ENCODE measurements at places on chromosomes 2 and 18. TPM values are rescaled to one million over a fixed set of nuclear protein-coding genes. Genes with fewer than 3 reads are reported as not detected.

DNA sequence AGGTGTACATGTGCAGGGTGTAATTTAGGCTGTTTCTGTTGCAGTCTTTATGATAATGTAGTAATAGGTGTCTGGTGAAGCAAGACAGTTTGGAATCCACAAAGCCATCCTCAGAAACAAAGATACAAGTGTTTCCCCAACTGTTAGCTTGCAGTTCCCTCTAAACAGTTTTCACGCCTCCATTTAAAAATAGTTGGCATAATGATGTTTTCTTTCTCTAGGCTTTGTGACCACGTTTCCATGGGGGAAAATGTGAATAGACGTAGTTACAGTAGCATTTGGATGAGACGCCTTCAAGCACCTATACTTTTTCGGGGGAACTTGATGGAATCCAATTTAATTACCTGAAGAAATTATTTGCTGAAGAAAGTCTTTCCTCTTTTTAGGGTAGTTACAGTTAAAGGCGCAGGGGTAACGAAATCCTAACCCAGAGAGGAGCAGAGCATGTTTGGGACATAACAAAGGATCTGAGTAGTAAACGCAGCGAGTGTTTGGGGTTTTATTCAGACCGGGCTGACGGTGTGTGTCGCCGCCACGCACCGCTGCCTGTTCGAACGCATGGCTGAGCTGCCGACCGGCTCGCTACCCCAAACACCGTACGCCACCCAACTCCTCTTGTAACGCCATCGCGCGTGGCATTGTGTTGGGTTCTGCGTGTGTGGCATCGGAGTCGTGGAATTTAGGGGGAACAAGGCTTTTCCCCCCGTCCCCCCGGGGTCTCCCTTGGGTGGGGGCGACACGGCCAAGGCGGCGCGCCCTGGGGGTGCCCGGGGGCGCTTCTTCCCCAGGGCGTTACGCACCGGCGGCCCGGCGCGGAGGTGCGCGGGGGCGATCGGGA lies 681 bp upstream of the NRP2 start:
- DNase-seq: no peak

DNA sequence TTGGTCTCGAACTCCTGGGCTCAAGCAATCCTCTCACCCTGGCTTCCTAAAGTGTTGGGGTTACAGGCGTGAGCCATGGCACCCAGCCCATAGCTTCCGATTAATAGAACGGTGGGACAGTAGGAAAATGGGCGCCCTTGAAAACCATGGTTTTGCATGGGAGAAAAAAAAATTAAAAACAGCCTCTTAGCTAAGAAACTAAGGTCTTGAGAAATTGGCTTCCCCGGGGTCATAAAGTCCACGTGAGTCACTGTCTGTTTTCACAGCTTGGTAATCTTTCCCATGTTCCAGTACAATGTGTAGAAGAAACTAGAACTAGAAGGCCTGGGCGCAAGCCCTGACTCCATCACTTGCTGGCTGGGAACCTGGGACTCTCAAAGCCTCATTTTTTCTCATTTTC lies 20.7 kb downstream of the B3GNT2 start:
- DNase-seq: no peak

The NGEF gene
- total RNA-seq: 52.2 TPM

DNA sequence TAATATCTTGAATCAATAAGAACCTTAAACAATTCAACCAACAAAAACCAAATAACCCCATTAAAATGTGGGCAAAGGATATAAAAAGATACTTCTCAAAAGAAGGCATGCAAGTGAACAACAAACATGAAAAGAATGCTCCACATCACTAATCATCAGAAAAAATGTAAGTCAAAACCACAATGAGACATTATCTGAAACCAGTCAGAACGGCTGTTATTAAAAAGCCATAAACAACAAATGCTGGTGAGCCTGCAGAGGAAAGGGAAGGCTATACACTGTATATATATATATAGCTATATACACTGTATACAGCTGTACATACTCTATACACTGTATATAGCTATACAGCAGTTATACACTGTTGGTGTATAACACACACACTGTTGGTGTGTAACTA lies 47.8 kb upstream of the GALNT13 start:
- DNase-seq: no peak

GRCh38 chr2:95669441-95669991 lies 77.7 kb downstream of the TRIM43 start:
- DNase-seq: no peak

DNA sequence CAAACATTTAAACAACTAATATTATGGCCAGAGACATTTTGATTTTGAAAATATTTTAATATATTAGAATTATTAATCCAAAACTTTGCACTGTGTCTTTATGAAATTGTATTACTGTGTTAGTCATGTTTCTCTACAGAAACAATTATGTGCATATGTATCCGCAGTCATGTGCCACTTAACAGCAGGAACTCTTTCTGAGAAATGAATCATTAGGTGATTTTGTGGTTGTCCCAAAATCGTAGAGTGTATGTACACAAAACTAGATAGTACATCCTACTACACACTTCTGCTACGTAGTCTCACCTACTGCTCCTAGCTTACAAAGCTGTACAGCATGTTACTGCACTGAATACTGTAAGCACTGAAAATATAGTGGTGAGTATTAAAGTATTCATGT lies 479.2 kb upstream of the DSEL start:
- DNase-seq: no peak

The ABHD1 gene
- total RNA-seq: not detected

The FTCDNL1 gene
- 5.2 TPM for total RNA-seq

The ACOXL gene
- total RNA-seq: 10.7 TPM

DNA sequence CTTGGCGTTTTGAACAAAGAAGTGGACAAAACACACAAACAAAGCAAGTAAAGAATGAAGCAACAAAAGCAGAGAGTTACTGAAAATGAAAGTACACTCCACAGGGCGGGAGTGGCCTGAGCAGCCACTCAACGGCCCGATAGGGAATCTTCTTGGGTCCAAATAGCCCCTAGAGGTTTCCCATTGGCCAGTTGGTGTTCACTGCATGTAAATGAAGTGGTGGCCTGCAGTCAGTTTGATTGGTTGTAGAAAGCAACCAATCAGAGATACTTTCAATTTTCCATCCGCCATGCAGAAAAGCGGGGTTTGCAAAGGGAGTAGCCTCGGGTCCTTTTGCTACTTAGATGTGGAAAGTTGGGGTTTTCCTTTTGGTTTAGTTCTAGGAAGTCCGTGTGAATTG lies 31.6 kb downstream of the CYBRD1 start:
- DNase-seq: peak; percentile 71

DNA sequence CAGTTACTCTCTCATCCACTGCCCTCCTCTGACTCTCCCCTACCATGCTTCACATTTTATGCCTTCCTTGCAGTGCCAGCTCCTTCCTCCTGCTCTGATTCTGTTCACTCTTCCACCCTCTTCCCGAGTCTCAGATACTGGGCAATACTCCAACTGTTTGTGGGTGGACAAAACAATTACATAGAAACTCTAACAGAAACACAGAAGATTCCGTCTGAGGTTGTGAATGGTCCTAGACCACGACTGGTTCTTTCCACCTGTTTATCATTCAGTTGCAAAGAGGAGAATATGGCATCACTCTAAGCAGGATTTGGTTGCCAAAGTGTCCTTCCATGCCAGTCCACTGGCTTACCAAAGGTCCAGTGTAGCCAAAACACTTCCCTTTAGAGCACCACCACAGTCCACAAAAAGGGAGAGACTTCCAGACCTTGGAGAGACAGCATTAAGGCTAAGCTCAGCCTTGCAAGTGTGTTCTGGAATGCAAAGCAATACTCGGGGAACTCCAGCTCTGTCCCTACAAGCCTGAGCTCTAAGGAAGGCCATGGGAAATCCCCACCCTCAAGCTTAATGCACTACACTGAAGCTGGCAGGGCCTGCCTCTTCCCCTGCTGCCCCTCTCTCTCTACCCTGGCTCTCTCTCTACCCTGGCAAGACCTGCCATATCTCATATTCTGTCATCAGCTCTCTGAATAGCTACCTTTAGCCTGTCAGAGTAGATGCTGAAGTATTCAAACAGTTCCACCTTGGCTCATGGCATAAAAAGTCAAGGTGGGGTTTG lies 33.6 kb upstream of the RND3 start:
- no peak for DNase-seq

The KCNJ13 gene
- not detected for total RNA-seq

GRCh38 chr2:34652636-34653035 lies 1053.5 kb upstream of the FAM98A start:
- no peak for DNase-seq

The SLC8A1 gene
- 13.5 TPM for total RNA-seq

DNA sequence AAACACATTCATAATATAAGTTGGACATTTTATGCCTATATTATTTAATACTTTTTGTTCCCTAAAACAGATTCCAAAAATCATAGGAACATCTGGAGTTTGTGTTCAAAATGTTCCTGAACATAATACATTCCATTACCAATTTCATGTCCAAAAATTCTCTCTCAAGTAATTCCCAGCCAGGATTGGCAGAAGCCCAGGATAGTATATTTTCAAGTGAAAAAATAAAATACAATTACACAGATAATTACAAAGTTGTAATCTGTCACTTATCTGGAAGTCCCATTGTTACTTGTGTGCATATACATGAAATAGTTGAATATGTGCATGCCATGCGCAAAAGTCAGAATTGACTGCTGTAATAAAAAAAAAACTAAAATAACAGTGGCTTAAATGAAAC lies 5.2 kb upstream of the SCN7A start:
- no peak for DNase-seq

GRCh38 chr18:48098007-48098406 lies 167.5 kb upstream of the SMAD2 start:
- DNase-seq: no peak

DNA sequence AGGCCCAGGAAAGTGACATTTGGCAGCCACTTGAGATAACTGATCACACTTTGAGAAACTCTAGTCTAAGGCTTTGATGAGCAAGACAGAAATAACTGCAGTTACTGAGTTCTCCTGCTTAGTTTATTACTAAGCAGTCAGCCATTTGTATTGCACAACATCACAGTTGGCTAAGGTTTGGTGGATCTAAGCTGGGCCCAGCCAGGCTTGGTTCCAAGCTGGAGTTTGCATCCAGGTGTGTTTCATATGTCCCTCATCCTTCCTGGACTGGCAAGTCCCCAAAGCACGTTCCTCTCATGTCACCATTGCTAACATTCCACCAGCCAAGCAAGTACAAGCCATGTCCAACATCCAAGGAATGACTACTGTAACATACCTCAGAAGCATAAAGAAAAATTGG lies 71.3 kb upstream of the ZNF532 start:
- peak; percentile 14 for DNase-seq

The OR6B2 gene
- total RNA-seq: not detected

The THADA gene
- total RNA-seq: 30.5 TPM

- no peak for DNase-seq
Measured at GRCh38 chr18:23668731-23669130, 6.0 kb upstream of the ANKRD29 start.

GRCh38 chr2:167318581-167318980 lies 430.3 kb downstream of the XIRP2 start:
- DNase-seq: no peak

DNA sequence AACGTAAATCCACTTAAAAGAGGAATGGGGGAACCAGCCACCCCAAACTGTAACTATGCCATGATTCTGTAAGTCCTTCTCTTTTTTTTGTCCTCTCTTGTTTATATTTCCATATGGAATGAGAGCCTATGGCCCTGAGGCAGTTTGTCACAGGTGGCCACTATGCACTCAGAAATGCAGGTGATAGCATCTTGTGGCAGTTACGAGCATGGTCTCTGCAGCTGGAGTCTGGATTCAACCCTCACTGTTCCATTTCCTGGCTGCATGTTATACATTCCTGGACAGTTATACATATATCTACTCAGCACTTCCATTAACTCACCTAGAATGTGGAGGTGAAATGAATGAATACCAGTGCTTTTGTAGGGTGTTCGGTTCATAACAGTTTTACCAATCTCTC lies 291.5 kb upstream of the FANCL start:
- no peak for DNase-seq

- no peak for DNase-seq
Measured at GRCh38 chr2:112709703-112710102, 11.1 kb upstream of the NT5DC4 start.

The PLCD4 gene
- total RNA-seq: 0.74 TPM

The UGT1A5 gene
- total RNA-seq: 91.2 TPM

GRCh38 chr2:121202541-121203310 lies 82.3 kb downstream of the TFCP2L1 start:
- no peak for DNase-seq

The SOWAHC gene
- 12.8 TPM for total RNA-seq

The FBXO15 gene
- total RNA-seq: 2.2 TPM

DNA sequence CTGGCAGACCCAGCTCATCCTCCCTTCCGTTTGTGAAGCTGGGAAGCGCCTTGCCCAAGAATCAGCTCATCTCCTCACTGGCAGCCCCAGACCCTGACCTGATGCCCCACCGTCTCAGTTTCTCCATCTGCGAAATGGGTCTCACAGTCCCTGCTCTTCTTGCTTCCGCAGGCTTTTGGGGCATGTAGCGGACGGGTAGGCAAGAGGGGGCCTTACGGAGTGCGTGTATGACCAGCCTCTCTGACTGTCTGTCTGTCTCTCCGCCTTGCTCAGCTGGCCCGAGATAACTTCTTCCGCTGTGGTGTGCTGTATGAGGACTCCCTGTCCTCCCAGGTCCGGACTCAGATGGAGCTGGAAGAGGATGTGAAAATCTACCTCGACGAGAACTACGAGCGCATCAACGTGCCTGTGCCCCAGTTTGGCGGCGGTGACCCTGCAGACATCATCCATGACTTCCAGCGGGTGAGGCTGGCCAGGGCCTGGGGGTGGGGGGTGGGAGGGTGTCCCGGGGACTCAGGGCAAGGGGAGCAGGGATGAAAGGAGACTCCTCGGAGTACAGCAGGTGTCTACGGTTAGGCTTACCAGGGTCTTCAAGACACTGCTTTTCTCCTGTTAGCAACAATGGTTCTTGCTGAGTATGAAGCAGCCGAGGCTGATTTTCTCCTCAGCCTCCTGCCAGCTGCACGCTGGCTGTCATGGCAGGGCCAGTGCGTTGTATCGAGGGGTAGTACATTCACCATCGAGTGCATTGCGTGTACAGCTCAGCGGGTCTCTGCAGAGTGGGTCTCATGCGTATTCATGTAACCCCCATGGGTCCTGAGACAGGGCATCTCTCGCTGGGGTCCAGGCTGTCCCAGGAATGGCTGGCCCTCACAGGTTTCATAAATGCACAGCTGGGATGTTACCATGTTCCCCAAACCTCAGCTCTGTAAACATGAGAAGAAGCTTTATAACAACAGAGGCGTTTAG lies 10.9 kb downstream of the ITM2C start:
- DNase-seq: no peak

GRCh38 chr2:30768036-30768686 lies 39.1 kb downstream of the CAPN13 start:
- no peak for DNase-seq
